Epithelial cell of prostate (primary cell): ENCODE measurements at places on chromosomes 2 and 18.

DNA sequence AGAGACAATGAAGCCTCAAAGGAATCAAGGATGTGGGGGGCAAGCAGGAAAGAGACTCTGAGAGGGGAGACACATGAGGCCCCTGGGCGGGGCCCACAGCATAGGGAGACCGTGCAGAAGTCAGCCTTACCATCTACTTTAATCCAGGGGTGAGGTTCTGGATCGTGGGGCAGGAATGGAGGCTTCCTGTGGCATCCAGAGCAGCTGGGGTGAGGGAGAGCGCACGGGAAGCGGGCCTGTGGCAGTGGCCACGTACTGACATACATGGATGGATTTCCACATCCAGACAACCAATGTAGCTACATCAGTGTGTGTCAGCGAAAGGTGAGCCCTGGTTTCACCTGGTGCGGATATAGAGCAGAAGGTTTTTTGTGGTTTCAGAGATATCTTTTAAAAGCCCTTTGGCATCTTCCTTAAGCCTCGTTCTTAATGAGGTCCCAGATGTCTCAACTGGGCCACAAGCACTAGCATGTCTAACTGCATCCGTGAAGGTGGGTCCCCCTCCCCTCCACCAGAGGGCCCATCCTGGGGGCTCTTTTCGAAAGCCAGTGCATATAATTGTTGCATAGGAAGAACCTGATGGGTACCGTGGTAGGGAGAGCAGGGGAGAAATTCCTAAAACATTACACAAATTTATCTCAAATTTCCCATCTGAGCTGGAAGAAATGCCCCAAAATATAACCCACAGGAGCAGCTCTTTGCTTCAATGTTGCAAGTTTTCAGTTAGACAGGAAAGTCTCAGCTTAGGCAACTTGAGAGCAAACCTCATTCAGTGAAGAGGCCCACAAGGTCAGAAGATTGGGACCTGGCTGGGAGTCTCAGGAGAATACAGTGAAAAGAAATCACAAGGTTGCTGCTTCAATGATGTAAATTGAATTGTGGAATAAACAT lies 90.9 kb downstream of the SP3 start:
- no peak for DNase-seq

DNA sequence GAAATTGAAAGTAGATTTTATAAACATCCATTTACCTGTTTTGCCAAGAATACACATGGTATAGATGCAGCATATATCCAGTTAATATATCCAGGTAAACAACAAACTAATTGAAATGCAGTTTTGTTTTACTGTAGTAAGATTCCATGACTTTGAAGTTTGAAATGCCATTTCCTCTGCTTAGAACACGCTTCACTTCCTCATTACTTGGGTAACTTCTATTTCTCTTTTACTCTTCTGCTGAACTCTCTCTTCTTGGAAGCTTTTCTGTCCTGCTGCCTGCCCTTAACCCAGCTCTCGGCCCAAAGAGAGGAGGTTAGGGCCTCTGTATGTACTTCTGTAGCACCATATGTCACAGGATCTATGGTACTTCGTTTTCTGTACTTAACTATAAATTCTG lies 14.1 kb upstream of the IL1RL2 start:
- DNase-seq, result no peak

DNA sequence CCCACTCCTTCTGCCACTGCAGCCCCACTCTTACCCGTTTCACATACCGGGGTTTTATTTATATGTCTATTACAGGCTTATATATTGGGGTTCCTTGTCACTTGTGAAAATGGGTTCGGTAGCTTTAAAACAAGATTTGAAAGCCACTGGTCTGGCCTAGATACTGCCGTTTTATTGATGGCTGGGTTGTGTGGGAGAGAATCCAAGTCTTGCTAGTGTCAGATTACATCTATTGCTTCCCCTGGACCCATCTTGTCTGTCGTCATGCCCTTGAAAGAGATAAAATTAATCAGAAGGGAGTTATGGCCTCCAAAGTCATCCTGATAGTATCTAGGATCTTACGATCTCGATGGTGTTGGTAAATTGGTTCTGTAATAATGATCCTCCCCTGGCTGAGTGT lies 79.4 kb downstream of the EIPR1 start:
- no peak for DNase-seq

GRCh38 chr2:233990261-233990798 lies 60.2 kb upstream of the SPP2 start:
- no peak for DNase-seq

GRCh38 chr2:219737270-219737691 lies 109.9 kb downstream of the SLC4A3 start:
- no peak for DNase-seq

GRCh38 chr2:221791844-221792243 lies 219.7 kb upstream of the EPHA4 start:
- DNase-seq, result no peak

DNA sequence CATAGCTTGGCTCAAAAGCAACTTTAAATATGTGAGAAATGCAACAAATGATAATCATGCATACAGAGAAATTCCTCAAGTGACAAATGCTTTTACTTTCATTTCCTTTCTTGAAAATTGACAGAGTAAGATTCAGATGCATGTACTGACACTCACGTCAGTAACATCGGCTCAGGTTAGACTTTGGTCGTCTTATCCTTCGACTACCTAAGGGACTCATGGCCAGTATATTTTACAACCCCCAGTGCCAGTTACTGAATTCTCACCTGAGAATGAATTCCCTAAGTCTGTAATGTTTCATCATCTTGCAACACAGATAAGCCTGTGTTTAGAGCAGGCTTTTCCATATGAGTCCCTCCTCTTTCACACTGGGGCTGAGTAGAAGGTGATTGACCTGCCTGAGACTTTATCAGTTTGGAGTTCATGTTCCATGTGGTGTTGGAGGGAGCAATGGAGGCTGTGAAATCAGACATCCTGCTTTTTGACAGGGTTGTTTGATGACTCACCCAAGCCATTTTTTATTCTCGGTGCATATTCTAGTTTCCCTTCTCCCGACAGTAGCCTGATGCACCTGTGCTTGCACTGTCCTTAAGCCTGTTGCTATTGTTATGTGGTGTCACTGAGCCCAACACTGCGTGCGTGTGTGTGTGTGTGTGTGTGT lies 30.5 kb upstream of the ATP8B1 start:
- DNase-seq, result no peak

DNA sequence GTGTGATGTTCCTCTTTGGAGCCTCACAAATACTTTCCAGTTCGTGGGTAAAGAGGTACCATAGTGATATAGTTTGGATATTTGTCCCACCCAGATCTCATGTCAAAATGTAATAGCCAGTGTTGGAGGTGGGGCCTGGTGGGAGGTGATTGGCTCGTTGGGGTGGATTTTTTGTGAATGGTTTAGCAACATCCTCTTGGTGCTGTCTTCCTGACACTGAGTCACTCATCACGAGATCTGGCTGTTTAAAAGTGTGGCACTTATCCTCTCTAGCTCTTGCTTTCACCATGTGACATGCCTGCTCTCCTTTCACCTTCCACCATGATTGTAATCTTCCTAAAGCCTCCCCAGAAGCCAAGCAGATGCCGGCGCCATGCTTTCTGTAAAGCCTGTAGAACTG lies 3.0 kb upstream of the CCDC93 start:
- DNase-seq, result no peak

DNA sequence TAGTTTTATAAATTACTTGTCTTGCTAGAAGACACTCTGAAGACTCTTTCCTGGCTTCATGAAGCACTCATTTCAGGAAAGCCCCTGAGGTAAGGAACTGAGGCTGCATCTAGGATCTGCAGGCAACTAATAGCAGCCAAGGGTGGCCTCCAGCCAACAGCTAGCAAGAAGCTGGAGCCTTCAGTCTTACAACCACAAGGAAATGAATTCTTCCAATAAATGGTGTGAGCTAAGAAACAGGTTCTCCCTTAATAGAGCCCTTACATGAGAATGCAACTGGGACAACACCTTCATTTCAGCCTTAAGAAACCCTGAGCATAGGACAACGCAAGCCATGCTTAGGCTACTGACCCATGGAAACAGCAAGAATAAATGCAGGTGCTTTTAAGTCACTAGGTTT lies 254.6 kb upstream of the RBBP8 start:
- no peak for DNase-seq

- DNase-seq, result no peak
Observed at GRCh38 chr2:28201671-28202180, 190.9 kb upstream of the FOSL2 start.

DNA sequence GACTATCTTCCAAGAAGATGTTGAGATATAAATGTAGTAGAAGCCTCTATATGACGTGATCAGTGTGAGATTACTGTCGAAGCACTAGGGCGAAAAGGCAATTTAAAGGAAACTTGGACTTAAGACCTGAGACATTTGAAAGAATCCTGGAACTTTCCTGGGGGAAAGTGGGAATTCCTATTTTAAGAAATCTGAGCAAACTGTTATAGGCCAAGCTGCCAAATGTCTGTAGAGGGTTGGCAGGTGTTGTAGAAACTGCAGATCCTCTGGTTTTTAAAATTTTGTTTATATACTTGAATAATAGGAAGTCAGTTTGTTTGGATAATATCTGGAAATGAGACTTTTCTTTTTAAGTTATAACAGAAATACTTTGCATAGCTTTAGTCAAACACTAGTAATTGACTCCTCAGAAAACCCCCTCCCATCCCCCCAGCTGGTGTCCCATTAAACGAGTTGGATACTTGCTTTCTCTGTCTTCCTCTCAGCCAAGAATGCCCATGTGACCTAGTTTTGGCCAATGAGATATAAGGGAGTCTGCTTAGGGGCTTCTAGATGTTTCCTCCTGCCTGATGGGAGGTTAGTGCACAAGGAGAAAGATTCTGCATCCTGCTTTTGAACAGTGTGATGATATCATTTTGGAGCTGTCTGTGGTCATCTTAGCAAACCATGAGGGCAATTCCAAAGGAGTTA lies 61.2 kb downstream of the MOGAT1 start:
- DNase-seq, result no peak

DNA sequence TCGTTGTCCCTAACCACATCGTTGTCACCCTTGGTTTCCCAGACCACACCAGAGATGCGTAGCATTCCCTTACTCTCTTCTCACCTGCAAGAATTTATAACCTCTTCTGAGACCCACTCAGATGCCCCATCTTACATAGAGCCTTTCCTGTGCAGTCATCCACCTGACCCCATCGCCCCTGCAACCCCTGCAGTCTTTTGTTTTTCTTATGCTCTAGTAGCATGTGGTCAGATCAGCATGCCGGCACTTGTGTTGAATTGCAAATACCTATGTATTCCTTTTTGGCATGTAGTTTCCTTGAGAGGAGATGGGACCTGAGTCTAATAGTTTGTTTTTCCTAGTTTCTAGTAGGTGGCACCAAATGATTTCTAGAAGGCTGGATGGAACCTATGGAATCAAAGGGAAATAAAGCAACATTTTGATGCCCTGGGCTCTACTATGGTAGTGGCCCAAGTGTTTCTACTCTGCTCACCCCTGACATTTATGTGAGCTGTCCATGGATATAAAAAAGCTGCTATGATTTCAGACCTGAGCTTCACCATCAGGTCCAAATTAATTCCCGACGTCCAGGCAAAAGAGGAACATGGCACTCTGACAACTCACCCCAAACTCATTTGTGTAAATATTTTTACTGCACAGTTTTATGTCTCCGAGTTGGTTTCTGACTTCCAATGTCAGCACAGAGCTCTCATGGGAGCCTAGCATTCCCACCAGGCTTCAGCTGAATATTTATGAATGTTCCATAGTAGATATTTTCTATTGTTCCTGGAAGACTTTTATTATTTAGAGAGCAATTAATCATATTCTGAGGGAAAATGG lies 143.6 kb downstream of the RNF144A start:
- DNase-seq, result no peak

DNA sequence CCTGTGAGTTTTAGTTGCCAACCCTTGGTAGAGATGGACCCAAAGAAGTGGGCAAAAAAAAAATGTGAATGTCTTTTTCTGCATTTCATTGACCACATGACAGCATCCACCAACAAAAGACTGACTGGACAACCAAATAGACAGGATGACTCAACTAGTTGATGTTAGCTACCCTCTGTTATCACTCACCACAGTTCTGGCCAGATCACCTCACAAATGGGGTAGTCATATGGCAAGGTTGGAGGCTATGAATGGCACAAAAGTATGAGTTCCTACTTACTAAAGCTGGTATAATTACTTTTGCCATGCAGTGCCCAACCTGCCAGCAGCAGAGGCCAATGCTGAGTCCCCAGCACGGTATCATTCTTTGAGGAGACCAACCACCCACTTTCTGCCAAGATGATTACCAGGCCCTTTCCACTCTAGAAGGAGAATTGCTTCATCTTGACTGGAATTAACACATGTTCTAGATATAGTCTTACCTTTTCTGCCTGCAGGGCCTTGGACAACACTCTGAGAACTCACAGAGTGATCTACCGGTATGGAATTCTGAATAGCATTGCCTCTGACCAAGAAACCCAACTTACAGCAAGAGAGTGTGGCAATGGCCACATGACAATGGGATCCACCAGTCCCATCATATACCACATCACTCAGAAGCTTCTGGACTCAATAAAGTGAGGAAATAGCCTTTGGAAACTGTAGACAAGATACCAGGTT lies 20.1 kb upstream of the TCF7L1 start:
- DNase-seq, result peak; percentile 20

DNA sequence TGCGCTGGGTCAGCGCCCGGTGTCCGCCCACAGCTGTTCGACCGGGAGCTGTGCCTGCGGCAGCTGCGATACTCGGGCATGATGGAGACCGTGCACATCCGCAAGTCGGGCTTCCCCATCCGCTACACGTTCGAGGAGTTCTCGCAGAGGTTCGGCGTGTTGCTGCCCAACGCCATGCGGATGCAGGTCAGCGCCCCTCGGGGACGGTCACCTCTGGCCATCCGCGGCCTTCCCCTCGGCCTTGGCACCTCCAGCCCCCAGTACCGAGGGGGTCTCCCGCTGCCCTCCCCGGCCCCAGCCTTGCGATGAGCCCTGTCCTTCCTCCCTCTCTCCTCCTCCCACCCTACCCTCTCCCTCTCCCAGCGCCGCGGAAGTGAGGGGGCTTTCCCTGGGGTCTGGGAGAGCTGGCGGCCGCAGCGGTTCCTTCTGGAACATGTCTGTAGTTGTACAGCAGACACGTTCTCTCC lies 53.2 kb upstream of the GPR17 start:
- DNase-seq, result no peak

DNA sequence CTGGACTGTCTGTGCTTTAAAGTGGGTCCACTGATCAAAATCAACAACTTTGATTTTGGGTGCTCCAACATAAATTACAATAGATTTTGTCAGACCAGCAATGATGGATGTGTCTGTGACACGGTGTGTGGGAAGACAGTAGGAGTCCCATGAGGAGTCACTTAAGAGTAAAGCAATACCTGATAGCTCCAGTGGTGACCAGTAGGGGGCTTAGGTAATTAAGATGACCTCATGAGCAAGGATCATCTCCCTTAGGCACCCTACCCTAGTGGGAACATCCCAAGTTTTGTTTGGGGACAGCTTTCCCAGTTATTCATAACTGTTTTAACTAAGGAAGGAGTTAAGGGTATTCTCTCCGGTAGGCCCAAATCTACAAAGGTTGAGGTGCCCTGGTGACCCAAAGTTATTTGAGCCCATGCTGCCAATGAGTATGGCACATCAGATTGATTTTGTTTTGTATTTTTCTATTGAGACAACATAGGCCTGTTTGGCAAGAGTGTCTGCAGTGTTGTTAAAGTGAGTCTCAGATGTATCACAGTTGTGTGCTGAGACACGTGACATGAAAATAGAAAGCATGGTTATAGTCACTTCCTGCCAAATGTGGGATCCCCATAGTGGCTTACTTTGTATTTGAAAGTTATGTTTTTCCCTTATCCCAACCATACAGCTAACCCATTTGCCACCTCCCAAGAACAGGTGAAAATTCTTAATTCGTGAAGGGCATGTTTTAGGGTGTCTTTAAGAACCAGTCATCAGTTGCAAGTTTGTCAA lies 1337.6 kb upstream of the SLC39A10 start:
- DNase-seq, result no peak
